ENCODE measurements at places on chromosomes 13 and 19.
A peak's percentile ranks its signal among the peaks of the same experiment; 100 is the strongest.

- DNase-seq: no peak
Observed at GRCh38 chr19:33301900-33302174, 497 bp downstream of the CEBPA start.

DNA sequence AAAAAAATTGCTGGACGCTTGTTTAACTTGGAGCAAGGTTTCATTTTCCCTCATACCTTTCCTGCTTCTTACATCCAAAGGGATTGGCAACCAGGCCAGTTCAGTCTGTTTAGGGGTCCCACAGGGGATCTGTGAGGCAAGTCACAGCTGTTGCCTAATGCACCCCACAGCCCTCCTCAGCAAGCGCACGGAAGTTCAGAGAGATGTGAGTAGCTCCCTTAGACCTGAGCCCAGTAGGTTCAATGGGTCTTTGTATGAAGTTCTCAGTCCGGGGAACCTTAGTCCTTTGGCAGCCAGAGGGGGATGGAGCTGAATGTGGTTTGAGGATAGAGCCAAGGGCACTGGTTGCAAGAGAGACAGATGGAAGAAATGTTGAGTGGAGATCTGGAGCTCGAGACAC, 13.0 kb downstream of the SAMD4B start:
- no peak for DNase-seq

DNA sequence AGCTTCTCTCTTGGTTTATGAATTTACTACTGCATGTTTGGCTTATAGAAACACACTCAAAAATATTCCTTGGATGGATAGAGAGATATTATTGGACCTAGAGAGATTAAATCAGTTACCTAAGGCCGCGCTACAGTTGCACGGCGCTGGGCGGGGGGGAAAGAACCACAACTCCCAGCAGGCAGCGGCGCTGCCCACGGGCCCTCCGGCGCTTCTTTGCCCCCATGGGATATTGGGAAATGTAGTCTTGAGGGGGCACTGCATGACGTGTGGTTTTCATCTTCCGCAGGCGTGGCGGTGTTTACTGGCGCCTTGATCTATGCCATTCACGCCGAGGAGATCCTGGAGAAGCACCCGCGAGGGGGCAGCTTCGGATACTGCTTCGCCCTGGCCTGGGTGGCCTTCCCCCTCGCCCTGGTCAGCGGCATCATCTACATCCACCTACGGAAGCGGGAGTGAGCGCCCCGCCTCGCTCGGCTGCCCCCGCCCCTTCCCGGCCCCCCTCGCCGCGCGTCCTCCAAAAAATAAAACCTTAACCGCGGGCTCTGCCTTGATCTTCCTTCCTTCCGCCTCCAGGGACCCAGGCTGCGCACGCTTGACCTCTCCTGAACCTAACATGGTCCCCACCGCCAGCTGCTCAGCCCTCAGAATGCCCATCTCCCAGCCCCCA, 4.8 kb downstream of the EMP3 start:
- peak; percentile 83 for DNase-seq

GRCh38 chr13:29957320-29957719, 106.9 kb upstream of the UBL3 start:
- no peak for DNase-seq

- DNase-seq: no peak
Observed at GRCh38 chr19:18646535-18647370, 9.9 kb downstream of the KLHL26 start.

- DNase-seq: no peak
Observed at GRCh38 chr19:39765091-39766076, 13.3 kb upstream of the LEUTX start.

- no peak for DNase-seq
Observed at GRCh38 chr13:101718496-101718895, 266.0 kb downstream of the ITGBL1 start.
